Fibroblast of skin of scalp (primary cell): ENCODE measurements at places on chromosomes 3 and 15.

- DNase-seq: no peak
Observed at GRCh38 chr3:190847436-190847835, 15.1 kb downstream of the GMNC start.

GRCh38 chr3:72523429-72524151 lies 324.7 kb downstream of the SHQ1 start:
- no peak for DNase-seq

- DNase-seq: no peak
Observed at GRCh38 chr3:129317848-129318247, 39.2 kb downstream of the HMCES start.

GRCh38 chr3:127606086-127606805 lies 8.0 kb downstream of the MCM2 start:
- no peak for DNase-seq

GRCh38 chr3:188656196-188656982 lies 502.4 kb downstream of the LPP start:
- peak; percentile 13 for DNase-seq

DNA sequence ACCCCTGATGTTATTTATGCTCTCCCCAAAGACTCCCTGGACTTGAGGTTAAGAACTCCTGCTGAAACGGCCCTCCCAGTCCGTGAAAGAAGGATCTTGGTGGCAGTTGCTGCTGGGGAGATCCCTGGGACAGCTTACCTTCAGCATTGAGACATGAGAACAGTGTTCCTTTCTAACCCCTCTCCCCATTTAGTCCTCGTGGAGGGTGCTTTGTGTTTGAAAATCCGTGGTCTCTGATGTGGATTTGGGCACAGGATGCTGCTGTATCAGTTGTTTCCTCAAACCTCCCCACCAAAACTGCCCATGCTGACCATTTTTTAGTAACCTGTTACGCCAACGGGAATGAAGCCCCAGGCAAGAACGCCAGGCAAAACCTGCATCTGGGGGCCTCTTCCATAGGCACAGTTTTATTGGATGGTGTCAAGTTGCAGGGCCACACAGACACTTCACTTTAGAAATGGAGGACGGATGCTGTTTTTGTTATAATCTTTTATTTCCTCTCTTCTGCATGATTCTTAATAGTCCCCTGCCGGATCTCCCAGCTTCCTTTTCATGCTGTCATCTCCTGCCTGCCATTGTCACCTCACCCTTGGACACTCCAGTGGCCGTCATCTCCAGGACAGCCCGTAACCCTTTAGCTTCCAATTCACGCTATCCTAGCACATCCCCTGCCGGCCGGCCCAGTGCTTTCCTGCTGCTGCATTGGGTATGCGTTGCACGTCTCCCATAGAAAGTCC lies 31.7 kb upstream of the CEMIP start:
- no peak for DNase-seq
